ENCODE measurements at places on chromosomes 6 and 20. TPM values are rescaled to one million over a fixed set of nuclear protein-coding genes. Genes with fewer than 3 reads are reported as not detected.

GRCh38 chr6:142702501-142703460 lies 242.2 kb downstream of the HIVEP2 start:
- peak overlapping the region; percentile 6 for H3K27ac ChIP-seq
- DNase-seq: peak; percentile 26
- peaks cover 14% of the 10 kb centered on the region for H3K4me1 ChIP-seq
- no peak overlapping the region for H3K4me3 ChIP-seq

- H3K4me1 ChIP-seq: peaks cover 21% of the 10 kb centered on the region
- H3K27ac ChIP-seq: no peak overlapping the region
- no peak overlapping the region for H3K4me3 ChIP-seq
Observed at GRCh38 chr20:38342713-38343310, 3.5 kb upstream of the LBP start.

DNA sequence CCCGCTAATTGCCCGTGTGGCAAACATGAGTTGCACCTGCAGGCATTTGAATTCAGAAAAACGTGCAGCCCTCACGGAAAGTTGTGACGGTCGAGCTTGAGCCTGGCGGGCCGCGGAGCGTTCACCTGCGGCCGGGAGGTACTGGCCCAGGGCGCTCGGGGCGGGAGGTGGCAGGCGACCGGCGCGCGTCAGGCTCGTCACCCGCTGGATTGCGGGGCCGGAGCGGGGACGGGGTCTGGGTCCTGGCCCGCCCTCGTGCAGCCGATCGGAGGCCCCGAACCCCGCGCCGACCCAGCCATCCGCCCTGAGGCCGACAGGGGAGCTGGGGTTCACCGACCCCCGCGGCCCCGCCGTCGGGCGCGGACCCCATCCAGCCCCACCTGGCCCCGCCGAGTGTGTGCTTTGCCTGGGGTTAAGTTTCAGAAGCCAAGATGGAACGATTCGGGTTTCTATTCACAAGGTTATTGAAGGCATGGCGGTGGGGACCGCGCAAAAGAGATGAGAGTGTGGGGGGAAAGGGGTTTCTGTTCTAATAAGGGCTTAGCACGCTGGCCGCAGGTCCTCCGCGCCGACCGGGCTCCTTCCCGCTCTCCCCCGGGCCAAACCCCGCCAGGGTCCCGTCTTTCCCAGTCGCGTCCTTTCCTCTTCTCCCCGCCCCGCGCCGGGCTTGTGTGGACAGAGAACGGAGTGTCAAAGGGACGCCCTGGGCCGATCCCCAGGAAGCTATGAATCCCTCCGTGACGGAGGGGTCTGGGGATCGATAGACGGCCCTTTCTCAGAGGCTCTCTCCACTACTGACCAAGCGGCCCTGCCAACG lies 1.6 kb upstream of the HEY2 start:
- peaks cover 46% of the 10 kb centered on the region for H3K27me3 ChIP-seq
- H3K4me1 ChIP-seq: peaks cover 24% of the 10 kb centered on the region
- H3K36me3 ChIP-seq: no peaks in the 10 kb centered on the region

The LY6G5C gene
- 8.5 TPM for polyA plus RNA-seq

- H3K36me3 ChIP-seq: no peaks in the 10 kb centered on the region
- H3K27ac ChIP-seq: no peak overlapping the region
- H3K4me1 ChIP-seq: no peaks in the 10 kb centered on the region
Observed at GRCh38 chr6:67914419-67914818, 720.7 kb upstream of the ADGRB3 start.

The SLC18B1 gene
- 57.8 TPM for polyA plus RNA-seq

GRCh38 chr20:53579581-53580375 lies 13.9 kb downstream of the ZNF217 start:
- DNase-seq: no peak
- peaks cover 27% of the 10 kb centered on the region for H3K36me3 ChIP-seq
- H3K4me3 ChIP-seq: no peak overlapping the region
- peak overlapping the region; percentile 6 for H3K27ac ChIP-seq
- no peaks in the 10 kb centered on the region for H3K4me1 ChIP-seq
- H3K27me3 ChIP-seq: no peaks in the 10 kb centered on the region

DNA sequence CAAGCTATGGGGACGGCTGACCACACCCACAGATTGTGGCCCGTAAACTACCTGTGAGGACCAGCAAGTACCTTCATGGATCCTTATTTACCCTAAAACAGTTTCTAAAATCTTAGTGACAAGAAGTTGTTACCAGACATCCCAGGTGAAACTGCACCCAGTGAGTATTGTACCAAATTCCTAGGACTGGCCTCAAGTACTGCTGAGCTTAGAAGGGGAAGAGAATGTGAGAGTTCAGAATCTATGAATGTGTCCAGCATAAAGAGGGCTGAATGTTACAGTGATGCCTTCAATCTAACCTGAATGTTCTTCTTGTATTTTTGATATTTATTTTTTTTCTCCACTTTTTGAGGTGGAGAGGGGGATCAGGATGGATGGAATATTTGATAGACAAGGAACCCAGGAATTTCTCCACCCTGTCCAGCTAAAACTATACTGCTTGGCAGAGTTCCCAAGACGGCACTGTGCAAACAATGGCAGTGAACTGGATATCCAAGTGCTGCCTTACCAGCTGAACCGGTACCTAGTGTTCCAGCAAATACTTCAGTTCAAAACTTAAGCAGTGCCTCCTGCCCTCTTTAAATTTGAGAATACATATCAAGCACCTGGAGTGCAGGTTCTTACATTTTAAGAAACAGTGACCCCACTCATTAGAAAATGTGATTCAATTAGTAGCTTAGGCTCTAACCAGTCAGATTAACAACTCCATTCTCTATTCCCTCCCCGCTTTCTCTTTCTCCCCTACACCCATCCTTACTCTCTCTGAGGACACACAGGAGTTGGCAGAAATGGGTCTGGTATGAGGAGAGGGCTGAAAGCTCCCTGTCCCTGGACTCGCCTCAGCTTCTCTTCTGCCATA lies 427.3 kb upstream of the FLRT3 start:
- H3K27me3 ChIP-seq: no peaks in the 10 kb centered on the region
- H3K36me3 ChIP-seq: no peaks in the 10 kb centered on the region
- H3K27ac ChIP-seq: no peak overlapping the region
- no peak for DNase-seq
- no peaks in the 10 kb centered on the region for H3K4me1 ChIP-seq
- no peak overlapping the region for H3K4me3 ChIP-seq
